ENCODE measurements at places on chromosomes 3 and 15.

DNA sequence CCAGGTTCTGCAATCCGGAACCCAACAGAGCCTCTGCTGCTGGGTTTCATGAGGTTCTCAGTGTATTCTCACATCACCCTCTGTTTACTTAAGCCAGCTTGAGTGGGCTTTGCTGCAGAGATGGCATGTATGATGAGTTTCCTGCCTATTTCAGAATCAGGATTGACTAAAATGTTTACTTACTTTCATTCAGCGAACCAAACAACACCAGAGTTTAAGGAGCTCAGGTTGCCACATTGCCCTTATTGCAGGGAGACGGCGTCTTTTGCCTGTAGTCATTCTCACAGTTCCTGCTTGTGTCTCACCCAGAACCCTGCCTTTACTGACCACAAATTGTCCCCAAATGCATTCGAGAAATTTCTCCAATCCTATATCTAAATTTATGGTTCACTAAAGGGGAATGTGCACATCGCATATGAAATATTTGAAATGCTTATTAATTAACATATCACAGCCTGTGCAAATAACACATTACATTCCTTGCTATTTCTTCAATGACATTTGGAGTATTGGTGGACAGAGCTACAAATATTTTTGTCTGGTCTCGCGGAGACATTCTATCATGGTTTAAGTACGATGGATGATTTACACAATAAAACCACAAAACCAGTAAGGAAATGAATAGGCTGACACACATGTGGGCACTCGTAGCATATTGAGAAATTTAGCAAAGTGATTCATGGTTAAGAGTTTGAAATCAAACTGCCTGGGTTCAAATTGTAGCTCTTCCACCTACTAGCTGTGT, 377.2 kb upstream of the CFAP20DC start:
- DNase-seq: no peak

DNA sequence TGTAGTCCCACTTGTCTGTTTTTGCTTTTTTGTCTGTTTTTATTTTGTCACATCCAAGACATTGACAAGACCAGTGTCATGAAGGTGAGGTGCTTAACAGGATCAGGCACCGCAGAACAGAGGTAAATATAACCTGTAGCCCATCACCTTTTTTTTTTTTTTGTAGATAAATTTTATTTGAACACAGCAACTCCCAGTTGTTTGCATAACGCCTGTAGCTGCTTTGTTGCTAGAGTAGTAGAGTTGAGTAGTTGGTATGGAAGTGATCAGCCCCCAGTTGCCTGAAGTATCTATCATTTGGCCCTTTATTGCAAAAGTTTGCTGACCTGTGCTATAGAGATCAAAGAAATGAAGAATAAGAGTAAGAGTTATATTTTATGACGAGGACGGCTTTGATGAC, 135.0 kb downstream of the TCF12 start:
- DNase-seq: no peak

- DNase-seq: no peak
These were observed 552.8 kb downstream of the FOXP1 start for GRCh38 chr3:71030748-71031147.

GRCh38 chr15:83850015-83850414, 196.1 kb downstream of the ADAMTSL3 start:
- DNase-seq: no peak

- DNase-seq: no peak
These were observed 44.4 kb downstream of the COL6A5 start for GRCh38 chr3:130389743-130390478.

DNA sequence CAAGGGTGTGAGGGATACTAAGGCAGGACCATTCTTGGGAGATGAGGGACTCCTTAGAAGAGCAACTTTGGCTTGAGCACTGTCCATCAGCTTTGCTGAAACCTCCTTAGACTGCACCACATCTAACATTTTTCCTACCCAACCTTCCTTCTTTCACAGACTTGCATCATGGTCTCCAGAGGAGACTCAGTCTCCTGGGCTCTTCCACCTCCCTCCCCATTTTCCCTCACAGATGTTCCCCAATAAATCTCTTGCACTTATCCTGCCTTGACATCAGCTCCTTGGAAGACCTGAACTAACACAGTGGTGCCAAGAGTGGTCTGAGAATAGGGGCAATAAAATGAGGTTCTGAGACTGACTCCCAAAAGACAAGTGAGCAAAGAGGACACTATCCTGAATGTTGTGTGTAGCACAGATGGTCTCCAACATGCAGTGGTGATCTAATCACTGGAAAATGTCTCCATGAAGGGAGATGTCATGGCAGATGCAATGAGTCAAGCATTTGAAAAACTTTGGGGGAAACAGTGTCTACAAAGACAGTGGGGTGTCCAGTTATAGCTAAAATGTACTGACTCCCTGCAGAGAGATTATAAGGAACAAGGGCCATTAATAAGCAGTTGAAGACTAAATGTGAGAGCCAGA, 26.0 kb upstream of the BOC start:
- DNase-seq: no peak

DNA sequence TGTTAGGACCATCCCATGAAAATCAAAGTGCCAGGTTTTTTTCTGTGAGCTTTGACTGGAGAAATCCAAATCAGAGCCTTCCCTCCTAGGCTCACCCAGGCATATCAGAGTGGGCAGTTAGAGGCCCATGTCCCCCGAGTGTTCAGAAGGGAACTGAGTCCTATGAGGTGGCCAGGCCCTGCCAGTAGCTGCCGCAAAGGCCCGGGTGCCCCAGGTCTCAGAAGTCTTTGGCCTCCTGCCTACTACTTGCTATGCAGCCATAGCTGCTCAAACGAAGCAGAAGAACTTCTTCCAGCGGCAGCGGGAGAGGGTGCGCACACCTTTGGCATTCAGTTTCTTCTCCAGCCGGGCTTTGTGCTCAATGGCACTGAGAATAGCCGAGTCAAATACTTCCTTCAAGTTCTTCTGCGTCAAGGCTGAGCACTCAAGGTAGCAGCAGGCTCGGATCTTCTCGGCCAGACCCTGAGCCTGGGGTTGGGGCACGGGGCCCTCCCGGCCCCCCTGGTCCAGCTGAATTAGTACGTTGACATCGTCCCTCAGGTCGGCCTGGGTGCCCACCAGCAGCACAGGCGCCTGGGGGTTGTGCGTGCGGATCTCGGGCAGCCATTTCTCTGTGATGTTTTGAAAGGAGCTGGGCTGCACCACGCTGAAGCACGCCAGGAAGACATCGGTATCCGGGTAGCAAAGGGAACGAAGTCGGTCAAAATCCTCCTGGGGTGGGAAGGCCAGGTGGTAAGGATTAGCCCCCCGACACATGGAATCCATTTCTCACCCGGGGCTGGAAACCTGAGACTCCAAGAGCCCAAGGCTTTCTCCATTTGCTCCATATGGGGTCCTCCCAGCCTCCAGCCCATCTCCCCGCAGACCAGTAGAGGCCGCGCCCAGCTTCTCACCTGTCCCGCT, 992 bp downstream of the RHOV start:
- DNase-seq: no peak

DNA sequence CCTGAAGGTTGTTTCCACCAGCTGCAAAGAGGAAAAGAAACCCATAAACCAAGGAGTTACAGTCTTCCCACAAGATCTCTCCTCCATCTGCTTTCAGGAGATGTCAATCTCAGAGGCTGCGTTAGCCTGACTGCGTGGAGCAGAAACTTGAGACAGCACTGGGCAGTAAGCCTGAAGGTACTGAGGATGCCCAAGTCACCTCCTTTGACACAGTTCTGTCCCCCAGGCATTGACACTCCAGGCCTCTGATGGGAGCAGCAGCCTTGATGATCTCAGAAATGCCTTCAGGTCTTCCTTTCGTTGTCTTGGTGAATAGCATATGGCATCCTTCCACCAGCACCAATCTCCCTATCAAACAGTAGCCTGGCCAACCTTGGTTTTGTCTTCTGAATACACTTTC, 89.3 kb downstream of the OXNAD1 start:
- DNase-seq: no peak

- DNase-seq: no peak
These were observed 520 bp downstream of the ZNF654 start for GRCh38 chr3:88059380-88060170.

DNA sequence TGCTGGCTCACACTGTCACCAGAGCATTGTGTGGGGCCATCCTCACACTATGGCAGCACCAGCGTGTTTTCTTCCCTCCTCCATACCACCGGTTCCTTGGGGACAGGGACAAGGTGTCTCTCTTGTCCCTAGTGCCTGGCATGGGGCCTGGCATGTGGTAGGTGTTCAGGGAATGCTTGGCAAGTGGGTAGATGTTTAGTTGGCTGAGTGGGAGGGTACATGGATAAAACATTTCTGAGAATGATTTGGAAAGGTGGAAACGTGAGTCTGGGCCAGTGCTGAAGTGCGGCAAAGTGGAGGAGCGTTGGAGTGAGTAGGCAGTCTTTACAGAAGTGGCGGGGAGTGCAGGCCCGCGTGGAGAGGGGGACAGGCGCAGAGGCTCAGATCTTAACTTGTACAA, 15.0 kb downstream of the SNAPC5 start:
- no peak for DNase-seq
